ENCODE measurements at places on chromosomes 5 and 9.

GRCh38 chr9:136614372-136614922 is 48.3 kb upstream of the EGFL7 start:
- no peak for DNase-seq

GRCh38 chr5:135986891-135987401 is 32.2 kb upstream of the LECT2 start:
- DNase-seq = no peak

DNA sequence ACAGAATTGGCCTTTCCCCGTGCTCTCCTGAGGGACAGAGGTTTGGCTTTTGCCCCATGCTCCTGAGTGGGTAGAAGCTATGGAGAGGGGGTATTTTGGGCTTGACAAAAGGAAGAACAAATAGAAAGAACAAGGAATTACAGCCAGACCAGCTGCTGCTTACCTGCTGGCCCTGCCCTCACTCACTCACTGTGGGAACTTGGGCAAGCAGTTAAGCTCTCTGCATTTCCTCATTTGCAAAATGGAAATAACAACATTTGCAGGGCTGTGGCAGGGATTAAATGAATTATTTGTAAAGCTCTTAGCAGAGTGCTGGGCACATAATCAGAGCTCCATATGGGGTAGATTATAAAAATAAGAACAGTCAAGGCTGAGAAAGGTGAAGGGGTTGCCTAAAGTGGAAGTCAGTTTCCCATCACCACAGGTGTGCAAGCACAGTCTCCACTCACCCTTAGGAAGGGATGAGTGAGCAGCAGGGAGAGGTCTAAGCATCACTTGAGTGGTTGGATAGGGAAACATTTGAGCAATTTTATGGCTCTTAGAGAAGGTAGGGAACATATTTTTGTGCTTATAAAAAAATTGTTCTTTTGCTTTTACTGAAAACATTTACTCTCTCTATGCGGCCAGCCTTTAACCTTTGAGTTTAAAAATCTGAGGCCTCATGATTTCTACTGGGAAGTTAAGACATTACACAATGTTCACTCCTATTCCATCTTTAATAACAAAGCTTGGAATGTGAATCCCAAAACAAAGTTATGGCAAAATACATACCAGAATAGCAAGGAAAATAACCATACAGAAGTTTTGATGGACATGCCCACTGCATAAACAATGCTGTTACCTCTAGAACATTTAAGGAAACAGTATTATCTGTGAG is 42.8 kb upstream of the LHFPL2 start:
- DNase-seq = no peak

GRCh38 chr9:109745335-109746283 is 34.4 kb upstream of the PALM2AKAP2 start:
- no peak for DNase-seq

DNA sequence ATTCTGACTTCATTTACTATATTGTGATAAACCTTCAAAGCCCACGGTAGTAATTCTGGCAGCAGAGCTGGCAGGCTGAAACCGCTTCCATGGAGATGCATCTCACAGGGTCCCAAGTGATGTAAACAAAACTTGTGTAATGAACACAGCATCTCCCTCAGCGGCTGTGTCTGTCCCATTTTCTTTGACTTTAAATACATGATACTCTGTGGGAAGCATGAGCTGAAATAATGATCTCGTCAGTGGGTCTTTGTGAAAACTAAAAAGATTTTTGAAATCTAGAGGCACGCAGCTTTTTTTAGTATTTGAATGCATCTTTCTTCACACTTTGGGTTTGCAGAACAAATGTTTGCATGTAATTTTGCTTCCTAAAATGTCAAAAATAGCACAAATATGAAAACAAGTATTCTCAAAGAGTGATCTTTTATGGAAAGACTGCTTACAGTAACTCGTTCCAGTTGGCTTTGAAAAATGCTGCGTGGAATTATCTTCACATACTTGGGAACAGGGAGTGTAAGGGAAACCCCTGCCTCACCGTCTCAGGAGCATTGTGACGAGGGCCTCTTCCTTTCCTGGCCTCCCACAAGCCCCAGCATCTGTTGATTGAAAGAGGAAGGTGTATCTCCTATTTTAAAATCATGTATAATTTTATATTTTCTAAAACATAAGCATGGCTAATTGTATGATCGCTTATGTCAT is 18.1 kb upstream of the LPCAT1 start:
- DNase-seq = no peak

GRCh38 chr9:112848316-112849151 is 42.1 kb downstream of the SLC46A2 start:
- DNase-seq = no peak

DNA sequence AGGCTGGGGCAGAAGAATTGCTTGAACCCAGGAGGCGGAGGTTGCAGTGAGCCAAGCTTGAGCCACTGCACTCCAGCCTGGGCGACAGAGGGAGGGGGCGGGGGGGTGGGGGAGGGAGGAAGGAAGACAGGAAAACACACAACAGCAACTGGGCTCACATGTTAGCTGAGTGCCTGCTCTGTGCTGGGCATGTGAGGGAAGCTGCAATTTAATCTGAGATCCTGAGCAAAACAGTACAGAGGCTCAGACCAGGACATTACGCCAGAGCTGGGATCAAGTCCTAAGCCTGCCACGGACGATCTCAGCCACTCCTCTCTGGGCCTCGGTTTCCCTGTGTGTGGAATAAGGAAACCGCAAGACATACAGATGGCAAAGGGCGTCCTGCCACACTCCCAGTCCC is 119.1 kb downstream of the VAV2 start:
- no peak for DNase-seq

DNA sequence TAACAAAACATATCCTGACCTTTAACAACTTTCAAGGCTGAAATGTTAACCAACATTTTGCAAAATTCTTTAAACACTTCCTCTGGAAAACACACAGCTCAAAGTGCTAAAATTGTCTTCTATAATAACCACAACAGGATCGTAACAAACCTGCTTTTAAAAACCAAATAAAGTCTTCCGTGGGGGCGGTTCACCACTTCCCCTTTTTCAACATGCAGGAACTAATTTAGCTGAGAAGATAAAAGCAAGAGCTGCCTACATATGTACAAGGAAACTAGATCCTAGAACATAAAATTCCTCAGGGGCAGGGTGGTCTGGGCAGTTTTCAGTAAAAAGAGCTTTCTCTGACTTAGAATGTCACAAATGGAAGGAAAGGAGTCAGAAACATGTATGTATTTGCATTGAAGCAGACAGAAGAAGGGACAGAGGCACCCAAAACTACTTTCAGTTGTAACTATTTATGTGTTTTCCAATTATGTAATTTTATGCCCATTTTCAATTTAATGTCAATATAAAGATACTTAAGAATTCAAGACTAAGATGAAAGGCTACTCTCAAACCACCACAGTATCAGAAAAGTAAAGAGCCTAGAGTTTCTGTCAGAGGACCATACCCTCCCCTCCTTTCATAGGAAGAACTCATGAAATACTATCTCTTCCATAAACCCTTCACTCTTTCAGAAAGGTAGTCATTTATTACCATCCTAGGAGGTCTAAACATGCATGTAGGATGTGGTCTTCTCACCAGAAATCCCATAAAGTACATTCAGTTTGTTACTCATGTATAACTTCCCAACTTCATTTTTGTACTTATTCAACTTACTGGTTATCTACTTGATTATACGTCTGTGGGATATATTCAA is 185.9 kb upstream of the RASA1 start:
- no peak for DNase-seq

- DNase-seq = no peak
Observed at GRCh38 chr5:26310415-26310814, 728.0 kb downstream of the CDH9 start.

- no peak for DNase-seq
Observed at GRCh38 chr5:33857037-33857436, 34.8 kb downstream of the ADAMTS12 start.

GRCh38 chr5:59704936-59705335 is 188.6 kb downstream of the PDE4D start:
- DNase-seq = no peak

GRCh38 chr5:142795251-142795650 is 25.1 kb downstream of the ARHGAP26 start:
- DNase-seq = no peak

- DNase-seq = no peak
Observed at GRCh38 chr9:101737165-101737704, 1.2 kb downstream of the GRIN3A start.

DNA sequence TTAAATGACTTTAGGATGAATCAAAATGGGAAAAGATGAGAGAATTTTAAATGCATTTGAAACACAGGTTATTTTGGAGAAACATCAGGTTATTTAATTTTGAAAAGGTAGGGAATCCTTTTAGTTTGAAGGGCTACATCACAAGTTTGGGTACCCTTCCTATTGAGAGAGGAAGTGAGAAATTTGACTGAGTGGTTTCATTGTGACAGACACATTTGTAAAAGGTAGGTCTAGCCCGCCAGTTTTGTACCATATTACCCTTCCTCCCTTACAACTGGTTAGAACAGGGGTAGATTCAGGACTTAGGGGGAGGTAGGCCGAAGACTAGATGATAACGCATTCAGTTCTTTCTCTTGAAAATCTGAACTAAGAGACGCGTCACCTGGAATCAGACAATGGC is 464.2 kb downstream of the EBF1 start:
- DNase-seq = no peak

DNA sequence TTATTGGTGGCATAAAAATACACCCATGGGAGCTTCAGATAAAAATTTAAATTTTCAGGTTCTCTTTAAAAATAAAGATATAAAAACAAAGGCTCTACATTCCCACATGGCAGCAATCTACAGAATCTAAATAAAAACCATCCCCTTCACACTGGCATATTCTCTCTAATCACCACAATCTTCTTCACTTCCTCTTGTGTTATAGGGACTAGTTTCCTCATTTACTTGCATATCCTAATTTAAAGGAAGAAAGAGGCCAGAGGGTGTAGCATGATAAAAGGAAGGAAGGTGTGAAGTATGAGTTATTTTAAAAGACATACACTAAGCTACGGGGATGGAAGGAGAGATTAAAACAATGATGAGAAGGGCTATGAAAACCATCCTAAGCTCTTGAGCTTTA is 390.5 kb downstream of the ZNF608 start:
- no peak for DNase-seq

DNA sequence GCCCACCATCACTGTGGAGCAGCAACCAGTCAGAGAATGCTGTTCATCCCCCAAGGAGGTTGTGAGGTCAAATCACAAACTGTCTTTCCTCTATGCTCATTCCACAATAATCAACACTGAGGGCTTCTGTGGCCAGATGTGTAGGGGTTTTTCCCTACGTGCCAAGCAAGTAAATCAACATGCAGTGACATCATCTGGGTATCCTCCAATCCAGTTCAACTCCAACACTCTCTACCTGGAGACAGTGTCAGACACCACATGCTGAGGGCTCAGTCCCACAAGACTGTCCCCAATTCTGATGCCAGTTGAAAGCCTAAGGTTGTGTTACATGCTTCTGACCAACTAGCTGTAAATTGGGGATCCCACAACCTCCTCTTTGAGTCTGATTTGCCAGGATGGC is 57.3 kb upstream of the DMRT1 start:
- no peak for DNase-seq

- no peak for DNase-seq
Observed at GRCh38 chr9:124735121-124735520, 36.0 kb downstream of the NR6A1 start.

DNA sequence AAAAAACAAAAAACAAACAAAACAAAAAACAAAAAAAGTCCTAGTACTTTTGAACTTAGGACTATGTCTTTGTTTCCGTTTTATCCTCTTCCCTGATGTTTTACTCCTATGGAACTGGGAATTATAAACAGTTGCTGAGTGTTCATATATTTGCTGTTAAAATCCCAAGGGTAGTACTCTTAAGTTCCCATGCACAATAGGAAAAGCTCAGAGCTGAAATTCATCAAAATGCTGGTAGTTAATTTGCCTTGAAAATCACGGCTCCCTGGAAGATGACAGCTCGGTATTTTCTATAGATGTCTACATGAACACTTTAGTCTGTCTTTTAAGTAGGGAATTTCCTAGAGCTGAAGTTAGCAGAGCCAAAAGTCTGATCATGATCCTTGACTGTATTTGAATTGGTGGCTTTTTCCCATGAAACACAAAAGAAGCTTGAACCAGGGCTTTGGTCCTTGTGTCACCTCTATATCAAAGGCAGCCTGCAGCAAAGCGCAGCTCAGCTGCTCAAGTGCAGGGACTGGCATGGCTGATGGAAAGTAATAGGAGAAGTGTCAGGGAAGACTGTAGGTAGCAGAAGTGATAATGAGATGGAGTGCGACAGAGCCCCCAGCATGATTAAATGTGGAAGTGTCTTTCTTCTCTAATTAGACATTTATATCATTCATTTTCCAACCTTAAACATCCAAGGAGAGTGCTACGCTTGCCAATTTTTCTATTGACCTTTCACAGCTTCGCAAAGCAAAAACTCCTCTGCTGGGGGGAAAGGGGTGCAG is 310.9 kb downstream of the TRIM36 start:
- no peak for DNase-seq
